ENCODE measurements at places on chromosomes 6 and 20.
A peak's percentile ranks its signal among the peaks of the same experiment; 100 is the strongest.

DNA sequence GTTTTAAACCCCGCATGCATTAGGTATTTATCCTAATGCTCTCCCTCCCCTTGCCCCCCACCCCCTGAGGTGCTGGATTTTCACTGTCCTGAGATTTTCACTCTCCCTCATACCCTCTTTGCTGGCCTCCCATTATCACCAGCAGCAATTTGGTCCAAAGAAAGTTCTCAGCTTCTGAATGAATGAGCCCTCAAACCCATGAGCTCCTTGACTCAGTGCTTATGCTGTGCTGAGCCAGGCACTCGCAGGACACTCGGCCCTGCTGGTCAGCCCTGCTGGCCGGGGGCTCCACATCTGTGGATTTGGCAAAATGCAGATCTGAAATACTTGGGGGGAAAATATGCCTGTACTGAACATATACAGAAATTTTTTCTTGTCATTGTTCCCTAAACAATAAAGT is 153.2 kb upstream of the QKI start:
- no peak for DNase-seq

DNA sequence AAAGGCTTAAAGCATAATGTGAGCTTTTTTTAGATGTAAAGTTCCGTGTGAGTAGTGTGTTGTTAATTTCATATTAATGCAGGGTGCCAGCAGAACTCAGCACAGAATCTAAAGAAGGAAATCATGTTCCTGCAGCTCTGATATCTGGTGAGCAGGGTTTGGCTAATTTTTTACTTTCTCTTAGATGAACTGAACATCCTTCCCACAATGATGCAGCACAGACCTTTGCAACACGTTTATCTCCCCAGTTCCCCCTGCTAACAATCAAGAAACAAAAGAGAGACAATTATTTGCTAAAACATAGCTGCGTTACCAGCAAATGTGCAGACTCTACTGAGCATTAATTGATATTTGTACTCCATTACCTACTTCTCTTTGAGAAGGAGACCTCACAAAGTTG is 39.1 kb upstream of the ATXN1 start:
- DNase-seq = no peak

DNA sequence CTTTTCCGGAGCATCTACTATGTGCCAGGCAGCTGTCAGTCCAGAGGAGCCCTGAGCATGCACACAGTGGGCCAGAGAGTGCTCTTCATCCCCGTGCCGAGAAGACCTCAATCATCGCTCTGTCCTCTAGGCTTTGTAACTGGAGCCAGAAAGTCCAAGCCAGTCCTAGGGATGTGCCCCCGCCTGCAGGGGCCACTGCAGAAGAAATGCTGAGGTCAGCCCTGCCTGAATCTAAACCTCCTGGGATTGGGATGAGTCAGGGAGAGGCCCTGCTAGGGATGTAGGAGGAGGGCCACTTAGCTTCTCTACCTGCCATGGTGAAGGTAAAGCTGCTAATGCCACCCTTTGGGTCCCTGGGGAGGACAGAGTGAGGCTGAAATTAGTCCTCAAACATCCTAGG is 146.8 kb downstream of the CDC5L start:
- DNase-seq = no peak

GRCh38 chr6:140046016-140046632 is 671.7 kb upstream of the CITED2 start:
- DNase-seq = peak; percentile 81

- DNase-seq = peak; percentile 31
Measured at GRCh38 chr20:32479697-32480171, 105.4 kb downstream of the NOL4L start.

DNA sequence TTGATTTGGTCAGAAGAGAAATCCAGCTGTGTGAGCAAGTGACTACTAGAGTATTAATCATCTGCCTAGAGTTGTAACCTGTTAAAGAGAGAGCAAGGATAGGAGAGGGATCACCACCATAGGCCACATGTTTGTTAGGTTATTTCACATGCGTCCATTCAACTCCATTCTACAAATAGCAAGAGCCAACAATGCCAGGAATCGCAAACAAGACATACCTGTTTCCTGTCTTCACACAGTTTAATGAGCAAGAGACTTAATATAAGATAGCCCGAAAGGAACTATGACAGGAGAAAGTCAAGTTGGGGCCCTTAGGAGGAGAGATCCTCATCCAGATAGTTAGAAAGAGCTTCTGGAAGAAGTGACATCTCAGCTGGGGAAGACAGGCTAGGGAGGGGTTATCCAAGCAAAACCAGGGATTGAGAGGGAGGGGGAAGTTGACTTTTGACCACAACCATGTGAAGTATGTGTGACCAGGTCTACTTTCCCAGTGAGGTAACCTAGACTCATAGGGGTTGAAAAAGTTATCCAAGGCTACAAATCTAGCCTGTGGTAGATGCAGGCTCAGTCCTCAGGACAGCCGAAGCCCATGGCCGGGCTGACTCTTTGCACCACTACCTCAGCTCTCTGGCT is 147.4 kb downstream of the ALDH8A1 start:
- DNase-seq = no peak

DNA sequence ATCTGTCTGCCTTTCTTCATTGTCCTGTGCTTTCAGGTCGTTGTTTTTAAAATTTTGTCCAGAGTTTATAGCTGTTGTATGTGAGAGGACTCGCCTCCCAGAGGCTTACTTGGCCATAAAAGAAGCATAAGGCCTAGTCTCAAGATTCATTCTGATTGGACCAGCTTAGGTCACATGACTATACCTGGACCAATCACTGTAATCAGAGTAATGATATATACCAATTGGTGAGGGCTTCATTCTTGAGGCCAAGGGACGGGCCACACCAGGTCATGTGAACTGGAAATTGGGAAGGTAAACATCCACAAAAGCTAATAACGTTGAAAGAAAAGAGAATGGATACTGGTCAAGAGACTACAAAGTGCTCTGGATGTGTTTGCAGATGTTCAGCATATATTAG is 141.4 kb upstream of the SULF2 start:
- DNase-seq = no peak

GRCh38 chr6:41441598-41442351 is 104.4 kb upstream of the FOXP4 start:
- DNase-seq = no peak

- no peak for DNase-seq
Measured at GRCh38 chr20:33647603-33648395, 14.3 kb upstream of the C20orf144 start.

DNA sequence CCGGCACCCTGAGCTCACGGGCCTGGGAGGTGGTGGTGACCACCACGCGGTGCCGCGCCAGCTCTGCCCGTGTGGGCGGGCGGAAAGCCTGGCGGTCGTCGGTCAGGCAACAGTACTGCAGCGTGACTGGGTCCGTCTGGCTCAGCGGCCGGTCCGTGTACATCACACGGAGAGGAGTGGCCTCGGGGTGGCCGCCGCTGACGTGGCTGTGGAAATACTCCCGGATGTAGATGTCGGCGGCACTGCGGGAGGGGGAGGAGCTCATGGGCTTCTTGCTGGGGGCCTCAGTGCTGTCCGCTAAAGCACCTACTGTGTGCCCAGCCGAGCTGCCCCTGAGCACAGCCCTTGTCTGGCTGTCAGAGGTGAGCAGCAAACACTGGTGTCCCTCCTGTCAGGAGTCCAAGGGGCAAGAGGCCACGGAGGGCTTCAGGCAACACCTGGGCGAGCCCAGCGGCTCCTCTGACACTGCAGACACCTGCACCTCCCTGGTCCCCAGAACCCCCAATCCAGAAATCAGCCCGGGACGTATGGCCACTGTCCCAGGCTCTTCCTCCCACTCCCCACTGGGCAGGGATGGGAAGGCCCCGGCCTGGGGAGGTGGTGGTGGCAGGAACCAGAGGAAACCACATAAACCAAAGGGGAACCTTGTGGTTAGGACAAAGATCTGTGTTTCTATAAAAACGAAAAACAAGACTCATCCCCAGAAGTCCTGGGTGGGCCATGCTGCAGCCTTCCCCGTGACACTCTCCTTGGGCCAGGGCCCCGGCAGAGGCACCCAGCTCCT is 6.5 kb downstream of the HELZ2 start:
- peak; percentile 93 for DNase-seq

GRCh38 chr6:141169419-141169818 is 963.3 kb upstream of the GJE1 start:
- no peak for DNase-seq

DNA sequence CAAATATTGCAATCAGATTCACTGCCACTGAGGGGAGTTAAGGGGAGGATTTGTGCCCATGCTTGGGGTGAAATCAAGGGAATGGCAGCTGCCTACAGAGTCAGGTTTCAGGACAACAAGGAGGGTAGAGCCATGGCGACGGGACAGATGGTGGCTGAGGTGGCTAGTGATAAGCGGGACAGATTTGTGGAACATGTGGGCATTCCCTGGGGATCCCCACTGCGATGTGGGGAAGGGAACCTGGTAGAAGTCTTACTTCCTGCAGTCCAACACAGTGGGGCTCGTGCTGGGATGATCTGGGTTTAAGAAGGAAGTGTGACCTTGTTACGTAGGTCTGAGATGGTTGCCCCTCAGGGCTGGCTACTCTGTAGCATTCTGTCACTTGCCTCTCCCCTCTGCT is 292.0 kb upstream of the JARID2 start:
- DNase-seq = no peak

DNA sequence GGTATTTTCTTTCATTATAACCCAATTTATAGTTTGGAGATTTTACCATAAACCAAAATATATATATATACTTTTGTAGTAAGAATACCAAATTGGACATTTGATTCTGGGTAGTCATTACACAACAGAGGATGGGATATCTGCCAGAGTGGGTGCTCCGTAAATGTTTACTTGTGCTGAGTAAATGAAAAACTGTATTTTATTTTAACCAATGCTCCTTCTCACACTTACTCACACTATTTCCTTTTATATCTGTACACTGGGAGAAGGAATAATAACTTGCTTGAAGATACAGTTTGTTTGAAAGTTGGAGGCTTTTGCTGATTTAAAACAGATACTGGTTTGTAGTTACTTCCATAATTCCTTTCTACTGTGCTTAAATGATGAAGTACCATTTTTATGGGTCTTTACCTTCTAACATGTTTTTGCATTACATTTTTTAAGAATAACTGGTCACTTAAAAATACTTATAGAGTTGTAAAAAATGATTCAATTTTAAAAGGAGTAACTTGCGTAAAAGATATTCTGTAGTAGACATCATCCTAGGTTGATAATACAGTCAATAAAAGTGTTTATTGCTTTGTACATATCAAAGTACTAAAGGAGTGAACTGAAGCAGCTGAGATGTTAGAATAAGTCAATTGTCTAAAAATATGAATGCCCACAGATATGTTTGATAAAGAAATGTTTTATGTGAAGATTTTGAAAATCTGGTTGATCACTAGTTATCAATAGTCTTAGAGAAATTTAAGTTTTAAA is 411.7 kb downstream of the UTRN start:
- DNase-seq = no peak

DNA sequence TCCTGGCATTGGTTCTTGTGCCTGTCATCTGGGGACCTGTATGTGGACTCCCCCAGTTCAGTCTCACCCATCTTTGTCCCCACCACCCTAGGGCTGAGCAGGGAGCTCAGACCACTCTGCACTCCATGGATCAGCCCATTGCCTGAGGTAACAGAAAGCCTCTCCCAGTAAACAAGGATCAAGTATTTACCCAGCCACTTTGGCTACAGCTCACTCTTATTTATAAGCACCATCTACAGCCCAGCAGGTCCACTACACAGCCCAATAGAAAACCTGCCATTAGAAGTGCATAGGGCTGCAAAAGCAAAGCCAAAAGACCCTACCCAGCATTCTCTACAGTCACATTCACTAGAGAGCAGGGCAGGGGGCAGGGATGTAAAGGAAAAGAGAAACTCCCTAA is 335.0 kb upstream of the SYNCRIP start:
- no peak for DNase-seq

- DNase-seq = peak; percentile 6
Measured at GRCh38 chr6:80163754-80164187, 57.3 kb downstream of the BCKDHB start.

- no peak for DNase-seq
Measured at GRCh38 chr20:26295006-26295405, 598.4 kb upstream of the ZNF337 start.

GRCh38 chr6:112786801-112787200 is 439.7 kb downstream of the RFPL4B start:
- DNase-seq = no peak

DNA sequence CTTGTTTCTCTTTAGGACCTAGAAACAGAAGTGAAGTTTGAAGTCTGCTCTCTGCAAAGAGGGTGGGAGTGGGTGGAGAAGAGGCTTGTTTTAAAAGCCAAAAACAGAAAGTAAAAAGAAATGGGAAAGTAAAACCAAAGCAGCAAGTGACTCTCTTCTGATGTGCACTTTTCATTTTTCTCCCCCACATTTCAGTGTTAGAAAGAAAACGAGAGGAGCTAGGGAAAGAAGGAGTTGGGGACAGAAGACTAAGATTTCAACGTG is 1.3 kb downstream of the C6orf141 start:
- DNase-seq = no peak

GRCh38 chr20:774016-774659 is 5.8 kb upstream of the SLC52A3 start:
- no peak for DNase-seq

GRCh38 chr6:109095036-109095834 is at the start of gene CEP57L1:
TSS of gene CEP57L1 (plus strand) at chr6:109095507. CDS start at chr6:109145222, 49,715 bp downstream.
- peak; percentile 92 for DNase-seq

- DNase-seq = no peak
Measured at GRCh38 chr6:134004714-134005113, 47.7 kb downstream of the SLC2A12 start.

DNA sequence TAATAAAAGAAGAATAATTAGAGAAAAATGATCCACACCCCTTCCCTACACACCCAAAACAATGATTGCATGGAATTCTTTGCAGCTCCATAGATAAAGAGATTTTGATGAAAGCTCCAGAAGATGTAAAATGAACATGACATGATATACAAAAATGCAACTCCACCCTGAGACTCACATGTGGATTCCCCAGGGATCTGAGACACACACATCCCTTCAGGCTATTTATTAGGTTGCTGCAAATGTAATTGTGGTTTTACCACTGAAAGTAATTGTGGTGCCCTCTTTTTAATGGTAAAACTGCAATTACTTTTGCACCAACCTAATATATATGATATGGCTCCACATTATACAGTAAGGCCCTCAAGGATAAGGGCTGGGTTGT is 40.4 kb upstream of the TBC1D7 start:
- no peak for DNase-seq
